ENCODE measurements at places on chromosomes 1 and 21.
A peak's percentile ranks its signal among the peaks of the same experiment; 100 is the strongest.

DNA sequence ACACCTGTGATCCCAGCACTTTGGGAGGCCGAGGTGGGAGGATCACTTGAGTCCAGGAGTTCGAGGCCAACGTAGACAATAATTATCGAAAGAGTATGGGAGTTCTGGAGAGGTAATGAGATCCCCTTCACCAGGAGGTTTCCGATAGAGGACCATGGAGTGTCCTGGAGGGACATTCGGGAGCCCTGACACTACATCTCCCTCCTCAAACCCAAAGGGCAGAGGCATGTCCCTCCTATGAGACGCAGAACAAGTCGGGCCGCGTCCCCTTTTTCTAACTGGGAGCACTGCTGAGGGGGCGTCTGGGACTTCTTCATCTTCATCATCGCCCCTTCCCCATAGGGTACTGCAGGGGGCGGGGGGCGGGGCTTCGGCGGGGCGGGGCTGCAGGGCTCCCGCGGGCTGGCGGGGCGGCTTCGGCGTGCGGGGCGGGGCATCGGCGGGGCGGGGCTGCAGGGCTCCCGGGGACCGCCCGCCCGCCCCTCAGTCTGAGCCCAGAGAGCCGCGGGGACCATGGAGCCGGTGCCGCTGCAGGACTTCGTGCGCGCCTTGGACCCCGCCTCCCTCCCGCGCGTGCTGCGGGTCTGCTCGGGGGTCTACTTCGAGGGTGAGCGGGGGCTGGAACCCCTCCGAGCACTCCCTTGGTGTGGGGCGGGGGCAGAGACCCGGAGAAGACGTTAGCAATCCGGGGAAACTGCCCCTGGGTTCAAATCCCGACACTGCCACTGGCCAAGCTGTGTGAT lies at the start of gene THEMIS2:
TSS of gene THEMIS2 (plus strand) at position 486 of the 743 bp plus-strand sequence. CDS start at position 514, 28 bp downstream.
- peak; percentile 44 for DNase-seq

DNA sequence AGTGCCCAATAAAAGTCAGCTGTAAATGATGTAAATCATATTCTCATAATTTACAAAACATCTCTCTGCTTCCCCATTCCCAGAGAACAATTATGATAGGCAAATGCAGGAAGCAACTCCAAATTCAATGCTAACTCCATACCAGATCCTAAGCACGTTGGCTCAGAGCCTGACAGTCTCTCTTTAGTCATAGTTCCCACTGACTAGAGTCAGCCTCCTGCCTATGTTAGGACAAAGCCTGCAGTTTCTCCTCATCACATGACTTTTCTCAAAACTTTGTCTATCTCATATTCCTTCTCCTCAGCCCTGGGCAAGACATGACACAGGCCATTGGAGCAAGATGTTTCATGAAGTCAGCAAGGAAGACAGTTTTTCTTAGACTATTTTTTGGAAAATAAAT lies 101.5 kb upstream of the COL24A1 start:
- no peak for DNase-seq

- DNase-seq = no peak
These were observed 58.9 kb upstream of the NEK2 start for GRCh38 chr1:211734359-211734758.

DNA sequence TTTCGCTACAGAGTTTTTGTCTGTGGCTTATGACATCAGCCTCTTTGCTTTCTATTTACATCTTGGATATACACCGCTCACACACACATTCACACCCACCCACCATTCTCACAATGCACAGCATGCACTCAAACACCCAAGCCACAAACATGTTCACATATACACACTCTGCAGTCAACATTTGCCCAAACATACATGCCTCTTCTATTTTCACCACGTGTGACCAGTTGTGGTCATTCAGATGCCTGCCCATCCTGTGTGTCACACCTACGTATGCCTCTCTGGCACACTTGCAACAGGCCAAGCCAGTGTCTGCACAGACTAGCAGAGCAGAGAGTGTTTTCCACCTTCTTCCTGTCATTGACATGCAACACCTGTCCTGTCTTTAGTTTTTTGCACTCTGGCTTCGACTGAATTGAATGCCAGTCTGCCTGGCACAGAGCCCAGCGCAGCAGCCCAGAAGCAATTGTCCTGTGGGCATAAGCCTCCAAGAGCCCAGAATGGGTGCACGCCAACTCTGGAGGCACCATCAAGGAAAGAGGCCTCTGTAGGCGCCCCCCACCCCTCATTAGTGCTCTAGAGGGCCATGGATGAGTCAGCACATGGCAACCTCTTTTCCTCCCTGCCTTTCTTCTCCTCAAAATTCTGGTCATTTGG lies 37.7 kb upstream of the LRRN2 start:
- DNase-seq = no peak

DNA sequence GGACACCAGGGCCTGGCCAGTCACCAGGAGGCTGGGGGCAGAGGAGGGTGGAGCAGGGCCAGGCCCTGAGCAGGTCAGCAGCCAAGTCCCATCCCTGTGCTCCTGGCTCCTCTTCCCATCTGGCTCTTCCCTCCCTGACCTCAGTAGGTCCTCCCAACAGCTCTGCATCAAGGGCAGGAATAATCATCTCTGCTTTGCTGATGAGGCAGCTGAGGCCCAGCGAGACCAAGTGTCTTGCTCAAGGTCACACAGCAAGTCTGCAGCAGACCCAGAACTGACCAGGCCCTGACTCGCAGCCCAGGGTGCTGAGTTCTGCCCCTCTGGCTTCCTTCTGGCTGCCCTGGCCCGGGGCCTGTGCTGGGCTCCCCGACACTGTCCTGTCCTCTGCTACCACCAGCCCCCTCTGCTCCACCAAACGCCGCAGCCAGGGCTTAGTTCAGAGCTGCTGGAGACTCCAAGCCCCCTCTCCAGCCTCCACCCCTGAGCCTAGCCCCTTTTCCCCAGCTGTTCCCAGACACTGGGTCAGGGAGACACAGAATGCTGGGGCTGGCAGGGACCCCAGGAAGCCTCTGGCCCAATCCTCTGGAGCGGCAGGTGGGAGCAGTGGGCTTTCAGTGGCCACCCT lies 224.9 kb downstream of the PTPRU start:
- no peak for DNase-seq

GRCh38 chr21:43987509-43987908 lies 24.6 kb upstream of the TRAPPC10 start:
- no peak for DNase-seq

DNA sequence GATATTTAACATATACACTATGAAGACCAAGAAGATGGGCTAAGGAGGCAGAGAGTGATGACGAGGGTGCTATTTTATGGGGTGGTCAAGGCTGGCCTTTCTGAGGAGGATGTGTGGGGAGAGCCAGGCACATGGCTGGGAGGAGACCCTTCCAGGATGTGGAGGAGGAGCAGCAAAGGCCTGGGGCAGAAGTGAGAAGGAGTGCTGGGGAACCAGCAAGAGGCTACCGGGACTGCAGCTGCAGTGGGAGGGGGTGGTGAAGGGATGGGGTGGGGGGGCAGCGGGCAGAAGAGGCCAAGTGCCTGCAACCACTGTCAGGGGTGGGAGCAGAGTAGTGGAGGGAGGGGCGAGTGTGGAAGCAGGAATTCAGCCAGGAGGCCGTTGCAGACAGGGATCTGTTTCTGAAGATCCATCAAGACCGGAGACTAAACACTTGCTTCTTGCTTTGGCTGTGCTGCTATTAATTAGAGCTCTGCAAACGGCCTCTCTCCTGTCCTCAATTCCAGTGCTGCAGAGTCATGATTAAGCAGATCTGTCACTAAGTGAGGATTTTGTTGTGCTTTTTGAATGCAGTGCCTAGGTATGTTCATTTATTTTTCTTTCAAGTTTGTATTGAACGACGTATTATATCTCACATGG lies 89.9 kb downstream of the IER5 start:
- no peak for DNase-seq

- no peak for DNase-seq
These were observed 5.1 kb downstream of the SPSB1 start for GRCh38 chr1:9297831-9298230.

- no peak for DNase-seq
These were observed 106.2 kb downstream of the PTPN14 start for GRCh38 chr1:214445199-214445598.

DNA sequence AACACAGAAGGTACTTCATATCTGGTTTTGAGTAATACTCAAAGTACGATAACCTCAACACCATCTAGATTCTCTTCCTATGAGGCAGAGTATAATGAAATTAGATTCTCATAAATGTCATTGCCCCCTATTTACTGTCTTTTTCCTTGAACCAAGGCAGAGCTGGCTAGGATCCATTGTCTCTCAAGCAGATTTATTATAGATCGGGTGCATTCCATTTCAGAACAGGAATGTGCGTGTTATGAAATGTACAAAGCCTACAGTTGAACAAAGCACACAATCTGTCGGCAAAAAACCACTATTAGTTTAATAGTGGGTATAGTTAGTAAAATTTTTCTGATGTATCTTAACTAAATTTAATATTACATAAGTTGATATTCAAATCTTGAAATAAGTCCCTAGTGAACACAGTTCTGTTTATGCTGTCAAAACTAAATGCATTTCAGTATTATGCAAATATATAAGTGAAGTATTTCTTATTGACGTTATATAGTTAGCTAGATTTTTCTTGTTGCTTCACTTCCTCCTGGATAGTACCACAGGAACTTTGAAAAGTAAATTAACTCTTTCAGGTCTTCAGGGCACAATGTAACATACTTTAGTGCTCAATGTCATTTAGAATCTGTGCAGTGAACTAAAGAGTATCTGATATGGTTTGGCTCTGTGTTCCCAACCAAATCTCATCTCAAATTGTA lies 92.1 kb downstream of the DDAH1 start:
- no peak for DNase-seq

DNA sequence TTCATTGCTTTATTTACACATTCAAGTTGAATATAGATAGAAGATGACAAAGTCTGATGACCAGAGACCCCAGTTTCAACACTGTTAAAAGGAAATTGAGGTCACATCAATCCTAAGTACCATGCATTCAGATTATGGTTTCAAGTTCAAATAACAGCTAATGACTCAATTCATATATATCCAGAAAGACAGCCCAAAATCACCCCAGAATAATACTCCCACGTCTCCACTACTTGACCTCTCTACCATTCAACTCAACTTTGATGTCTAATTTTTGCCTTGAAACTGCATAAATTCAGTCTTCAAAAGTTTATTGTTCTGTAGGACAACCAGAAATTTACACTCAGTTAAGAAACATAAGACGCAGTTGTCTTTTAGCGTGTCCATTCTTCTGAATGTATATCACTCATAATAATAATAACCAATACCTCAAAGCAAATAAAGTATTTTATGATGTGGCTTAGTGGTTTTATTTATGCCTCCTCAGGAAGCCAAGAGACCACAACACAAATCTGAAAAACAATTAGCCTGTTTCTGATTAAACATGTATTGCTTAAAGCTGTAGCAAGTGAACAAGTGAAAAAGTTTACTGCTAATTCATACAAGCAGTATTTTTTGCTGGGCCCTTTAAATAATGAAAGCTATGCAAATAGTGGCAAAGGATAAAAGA lies 569.0 kb downstream of the LTN1 start:
- no peak for DNase-seq

- DNase-seq = no peak
These were observed 12.4 kb upstream of the RCAN3 start for GRCh38 chr1:24490101-24490781.

- DNase-seq = no peak
These were observed 13.6 kb downstream of the THAP3 start for GRCh38 chr1:6638226-6638625.

DNA sequence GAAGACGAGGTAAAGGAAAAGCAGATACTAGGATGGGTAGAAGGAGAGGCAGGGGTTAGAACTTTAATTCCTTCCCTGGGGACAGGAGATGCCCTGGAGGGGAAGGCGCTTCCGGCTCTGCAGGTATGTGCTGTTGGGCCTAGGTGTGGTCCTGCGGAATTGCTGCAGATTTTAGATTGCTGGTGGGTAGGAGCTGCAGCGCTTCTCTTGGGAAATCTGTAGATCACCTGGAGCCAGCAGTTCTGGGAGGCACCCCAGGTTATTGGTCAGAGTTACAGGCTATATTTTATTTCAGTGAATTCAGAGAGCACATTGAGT lies 1.1 kb downstream of the MGST3 start:
- DNase-seq = no peak

- DNase-seq = no peak
These were observed 2.6 kb downstream of the CROCC start for GRCh38 chr1:16924216-16924918.

DNA sequence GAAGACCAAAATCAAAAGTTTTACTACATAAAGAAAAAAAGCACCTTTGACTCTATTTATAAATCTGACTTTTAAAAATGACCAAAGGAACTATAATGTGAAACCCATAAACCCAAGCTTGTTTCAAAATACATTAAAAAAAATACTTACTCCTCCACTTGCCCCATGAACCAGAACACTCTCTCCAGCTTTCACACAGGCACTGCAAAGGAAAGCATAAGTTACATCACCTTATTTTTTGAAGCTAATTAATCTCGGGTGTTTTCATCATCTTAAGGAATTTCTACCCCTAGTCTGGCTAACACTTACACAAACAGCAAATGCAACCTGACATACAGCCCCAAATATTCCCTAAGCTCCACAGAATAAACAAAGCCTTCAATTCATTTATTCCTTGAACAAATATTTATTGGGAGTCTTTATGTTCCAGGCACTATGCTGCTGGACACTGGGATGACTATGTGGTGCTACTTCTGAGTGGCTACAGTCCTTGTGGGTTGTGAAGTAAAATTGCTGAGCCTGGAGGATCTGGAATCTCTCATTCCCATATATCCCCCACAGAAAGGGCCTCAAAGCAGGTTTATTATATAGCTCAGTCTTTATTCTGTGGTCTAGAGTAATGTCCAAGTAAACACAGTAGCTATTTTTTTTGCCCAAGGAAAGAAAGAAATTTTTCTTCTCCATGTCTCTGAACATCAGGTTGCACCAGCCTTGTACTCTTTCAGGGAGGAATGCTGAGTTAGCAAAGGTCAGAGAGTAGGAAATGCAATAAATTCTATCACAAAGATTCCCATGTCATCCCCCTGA lies 18.2 kb downstream of the CRYZ start:
- DNase-seq = no peak

GRCh38 chr1:231420959-231421545 lies 1.0 kb downstream of the EGLN1 start:
- DNase-seq = no peak

DNA sequence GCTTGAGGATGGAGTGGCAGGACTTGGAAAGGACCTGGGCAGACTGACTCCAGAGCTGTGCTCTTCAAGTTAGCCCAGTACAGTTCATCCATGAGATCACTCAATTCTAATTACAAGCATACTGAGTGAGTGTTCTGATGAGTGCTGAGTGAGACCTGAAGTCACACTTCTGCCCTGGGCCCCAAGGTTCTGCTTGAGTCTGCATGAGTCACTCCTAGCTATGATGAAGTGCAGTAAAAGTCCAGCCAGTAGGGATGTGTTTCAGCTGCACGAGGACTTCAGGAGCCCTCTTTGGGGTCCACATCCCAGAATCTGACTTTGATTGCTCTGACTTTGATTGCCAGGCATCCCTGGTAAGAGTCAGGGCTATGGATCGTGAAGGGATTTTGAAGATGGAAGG lies 35.8 kb downstream of the PLEKHA6 start:
- DNase-seq = no peak
